ENCODE measurements at places on chromosomes 16 and 17.

DNA sequence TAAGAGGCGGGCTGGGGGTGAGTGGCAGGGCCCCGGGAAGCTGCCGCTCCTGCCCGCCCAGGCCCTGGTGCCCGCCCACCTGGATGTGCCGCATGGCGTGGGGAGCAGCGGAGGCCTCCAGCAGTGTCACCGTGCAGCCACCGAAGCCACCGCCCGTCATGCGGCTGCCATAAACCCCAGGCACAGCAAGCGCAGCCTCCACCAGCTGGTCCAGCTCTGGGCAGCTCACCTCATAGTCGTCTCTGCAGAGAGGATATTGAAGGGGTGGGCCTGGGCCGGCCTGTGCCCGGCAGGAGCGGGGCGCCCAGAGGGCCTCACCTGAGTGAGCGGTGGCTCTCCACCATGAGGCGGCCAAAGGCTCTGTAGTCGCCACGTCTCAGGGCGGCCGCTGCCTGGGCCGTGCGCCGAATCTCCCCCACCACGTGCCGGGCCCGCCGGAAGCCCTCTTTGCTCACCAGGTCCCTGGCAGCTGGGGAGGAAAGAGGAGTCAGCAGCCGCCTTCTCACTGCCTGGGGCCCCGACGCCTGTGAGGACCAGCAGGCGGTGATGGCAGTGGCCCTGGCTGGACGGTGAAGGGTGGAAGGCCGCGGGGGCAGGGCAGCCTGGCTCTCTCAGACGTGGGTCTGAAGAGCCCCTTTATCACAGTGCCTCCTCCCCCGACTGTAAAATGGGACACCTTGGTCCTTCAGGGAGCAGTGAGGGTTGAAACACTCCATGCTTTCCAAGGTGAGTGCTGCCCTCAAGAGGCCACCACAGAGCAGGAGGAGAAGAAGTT is 6.7 kb downstream of the GALK1 start:
- no peak for DNase-seq

GRCh38 chr16:70160821-70161220 is 12.8 kb upstream of the CLEC18C start:
- DNase-seq: no peak

DNA sequence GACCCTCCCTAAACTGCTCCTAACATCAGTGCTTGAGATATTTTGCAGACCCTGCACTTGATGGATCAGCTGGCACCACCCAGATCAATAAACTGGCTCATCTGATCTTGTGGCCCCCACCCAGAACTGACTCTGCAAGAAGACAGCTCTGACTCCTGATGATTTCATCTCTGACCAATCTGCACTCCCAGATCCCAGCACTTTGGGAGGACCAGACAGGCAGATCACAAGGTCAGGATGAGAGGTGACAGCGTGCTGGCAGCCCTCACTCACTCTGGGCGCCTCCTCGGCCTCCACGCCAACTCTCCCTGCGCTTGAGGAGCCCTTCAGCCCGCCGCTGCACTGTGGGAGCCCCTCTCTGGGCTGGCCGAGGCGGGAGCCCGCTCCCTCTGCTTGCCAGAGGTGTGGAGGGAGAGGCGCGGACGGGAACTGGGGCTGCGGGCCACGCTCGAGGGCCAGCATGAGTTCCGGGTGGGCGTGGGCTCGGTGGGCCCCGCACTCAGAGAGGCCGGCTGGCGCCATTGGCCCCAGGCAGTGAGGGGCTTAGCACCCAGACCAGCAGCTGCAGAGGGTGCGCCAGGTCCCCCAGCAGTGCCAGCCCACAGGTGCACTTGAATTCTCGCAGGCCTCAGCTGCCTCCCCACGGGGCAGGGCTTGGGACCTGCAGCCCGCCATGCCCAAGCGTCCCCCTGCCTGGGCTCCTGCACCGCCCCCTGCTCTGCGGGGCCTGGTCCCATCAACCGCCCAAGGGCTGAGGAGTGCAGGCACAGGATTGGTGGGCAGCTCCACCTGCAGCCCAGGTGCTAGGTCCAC is 2.4 kb upstream of the C16orf54 start:
- DNase-seq: no peak

DNA sequence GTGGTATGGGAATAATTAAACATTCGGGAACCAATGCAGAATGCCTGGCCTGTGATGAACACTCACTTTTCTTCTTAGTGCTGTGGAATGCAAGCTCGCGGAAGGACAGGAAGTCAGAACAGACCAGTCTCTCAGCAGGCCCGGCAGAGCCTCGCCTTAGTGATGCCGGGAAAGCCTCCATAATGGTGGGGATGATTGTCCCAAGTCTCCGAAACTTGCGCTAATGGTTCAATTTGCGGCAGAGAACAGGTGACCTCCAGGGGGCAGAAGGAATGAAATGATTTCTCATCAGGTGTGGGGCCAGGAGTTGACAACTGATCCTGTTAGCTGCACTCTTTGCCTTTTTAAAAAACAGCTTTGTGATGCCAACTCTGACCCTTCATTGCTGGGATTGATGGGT is 170.6 kb downstream of the GSG1L start:
- no peak for DNase-seq

DNA sequence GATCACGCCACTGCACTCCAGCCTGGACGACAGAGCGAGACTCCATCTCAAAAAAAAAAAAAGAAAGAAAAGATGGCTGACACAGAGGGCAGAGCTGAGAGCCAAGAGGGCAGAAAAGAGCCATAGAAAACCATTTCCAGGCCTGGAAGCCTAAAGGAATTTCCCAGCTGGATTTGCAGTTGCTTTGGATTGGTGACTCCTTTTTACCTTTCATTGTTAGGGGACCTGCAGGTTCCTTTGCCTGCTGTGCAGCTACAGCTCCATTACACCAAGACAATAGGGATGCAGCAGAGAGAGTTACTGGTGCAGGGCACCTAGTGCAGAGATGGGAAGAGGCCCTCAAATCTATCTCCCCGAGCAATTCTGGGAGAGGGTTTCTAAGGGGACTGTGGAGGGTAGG is 18.4 kb downstream of the ZNF668 start:
- no peak for DNase-seq

All from common myeloid progenitor, CD34-positive (primary cell).